ENCODE measurements at places on chromosomes 7 and 10.
A peak's percentile ranks its signal among the peaks of the same experiment; 100 is the strongest.

DNA sequence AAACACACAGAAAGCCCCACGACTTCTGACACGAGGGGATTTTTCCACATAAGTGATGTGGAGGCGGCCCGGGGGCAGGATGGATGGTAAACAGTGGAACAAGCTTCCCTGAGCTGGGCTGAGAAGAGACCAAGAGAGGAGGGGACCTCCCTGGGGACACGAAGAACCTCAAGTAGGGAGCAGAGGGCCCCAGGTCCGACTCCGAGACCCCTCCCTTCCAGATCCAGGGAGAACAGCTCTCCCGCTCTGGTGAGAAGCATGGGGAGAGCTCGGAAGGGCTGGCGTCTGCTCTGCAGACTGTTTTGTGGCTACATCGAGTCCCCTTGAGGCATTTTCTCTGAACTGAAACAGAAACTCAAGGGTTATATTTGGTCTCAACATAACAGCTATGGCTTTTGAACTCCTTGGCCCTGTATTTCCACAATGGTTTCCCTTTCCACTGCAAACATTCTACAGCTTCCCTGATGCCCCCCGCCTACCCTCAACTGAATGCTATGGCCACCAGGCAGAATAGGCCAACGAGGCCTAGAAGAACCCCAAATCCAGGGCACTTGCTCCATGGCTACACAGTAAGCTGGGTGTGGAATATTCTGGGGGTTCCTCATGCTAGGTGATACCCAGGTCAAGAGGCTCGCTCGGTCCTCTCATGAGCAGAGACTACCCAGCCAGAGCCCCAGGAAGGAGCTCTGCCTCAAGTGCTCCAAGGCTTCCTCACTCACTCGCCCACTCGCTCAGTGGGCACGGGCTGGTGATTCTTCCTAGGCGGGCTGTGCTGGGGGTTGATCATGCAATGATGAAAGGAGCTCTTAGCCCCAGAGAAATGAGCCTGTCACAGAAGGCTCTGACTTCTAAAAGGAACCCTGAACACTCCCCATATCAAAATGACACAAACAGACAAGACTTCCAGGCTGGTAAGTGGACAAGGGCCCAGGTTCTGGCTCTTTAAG lies 47.5 kb downstream of the FAM53B start:
- no peak for DNase-seq

DNA sequence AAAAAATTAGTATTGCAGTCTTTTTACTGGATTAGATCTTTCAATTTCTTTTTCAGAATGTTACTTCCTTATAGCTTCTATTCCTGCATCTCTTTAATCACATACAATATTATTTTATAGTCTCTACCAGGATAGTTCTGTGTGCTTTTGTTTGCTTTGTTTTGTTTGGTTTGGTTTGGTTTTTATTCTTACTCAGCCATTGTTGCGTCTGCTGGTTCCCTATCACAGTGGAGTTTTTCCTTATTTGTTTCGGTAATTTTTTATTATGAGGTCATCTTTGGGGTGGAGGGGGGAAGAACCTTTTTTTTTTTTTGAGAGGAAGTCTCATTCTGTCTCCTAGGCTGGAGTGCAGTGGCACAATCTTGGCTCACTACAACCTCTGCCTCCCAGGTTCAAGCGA lies 9.0 kb upstream of the BAIAP2L1 start:
- no peak for DNase-seq

DNA sequence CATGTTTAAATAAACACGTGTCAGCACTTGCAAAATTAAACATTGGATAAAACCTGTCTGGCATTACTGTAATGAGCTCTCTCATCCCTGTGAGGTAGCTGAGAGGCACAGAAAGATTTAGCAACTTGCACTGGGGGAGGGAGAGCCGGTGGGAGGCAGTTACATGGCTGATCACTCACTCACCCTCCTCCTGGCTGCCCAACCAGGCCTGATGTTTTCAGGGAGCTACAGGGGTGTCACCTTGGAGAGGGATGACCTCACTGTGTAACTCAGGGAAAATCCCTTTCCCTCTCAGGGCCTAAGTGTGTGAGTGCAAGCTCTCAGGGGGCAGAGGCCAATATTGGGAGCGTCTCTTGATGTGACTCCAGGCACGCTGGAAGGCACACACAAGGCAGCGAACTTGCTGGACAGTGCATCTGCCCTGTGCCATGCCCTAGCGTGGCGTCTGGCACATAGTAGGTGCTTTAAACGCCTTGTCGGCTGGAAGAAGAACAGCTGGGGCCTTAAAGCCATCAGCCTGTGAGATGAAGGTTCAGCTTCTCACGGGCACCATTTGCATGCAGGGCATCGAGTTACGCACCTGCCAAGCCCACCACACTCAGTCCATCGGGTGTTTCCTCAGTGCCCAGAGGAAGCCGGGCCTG lies 51.1 kb downstream of the ELFN1 start:
- DNase-seq: no peak

GRCh38 chr10:124476043-124476725 lies 14.6 kb downstream of the LHPP start:
- DNase-seq: no peak

- no peak for DNase-seq
Observed at GRCh38 chr7:46072722-46073121, 151.7 kb upstream of the IGFBP3 start.

GRCh38 chr10:129495256-129495655 lies 28.2 kb downstream of the MGMT start:
- DNase-seq: no peak

- no peak for DNase-seq
Observed at GRCh38 chr10:80275756-80276155, 13.7 kb downstream of the MAT1A start.

GRCh38 chr10:116001262-116001857 lies 271.6 kb downstream of the GFRA1 start:
- DNase-seq: no peak

DNA sequence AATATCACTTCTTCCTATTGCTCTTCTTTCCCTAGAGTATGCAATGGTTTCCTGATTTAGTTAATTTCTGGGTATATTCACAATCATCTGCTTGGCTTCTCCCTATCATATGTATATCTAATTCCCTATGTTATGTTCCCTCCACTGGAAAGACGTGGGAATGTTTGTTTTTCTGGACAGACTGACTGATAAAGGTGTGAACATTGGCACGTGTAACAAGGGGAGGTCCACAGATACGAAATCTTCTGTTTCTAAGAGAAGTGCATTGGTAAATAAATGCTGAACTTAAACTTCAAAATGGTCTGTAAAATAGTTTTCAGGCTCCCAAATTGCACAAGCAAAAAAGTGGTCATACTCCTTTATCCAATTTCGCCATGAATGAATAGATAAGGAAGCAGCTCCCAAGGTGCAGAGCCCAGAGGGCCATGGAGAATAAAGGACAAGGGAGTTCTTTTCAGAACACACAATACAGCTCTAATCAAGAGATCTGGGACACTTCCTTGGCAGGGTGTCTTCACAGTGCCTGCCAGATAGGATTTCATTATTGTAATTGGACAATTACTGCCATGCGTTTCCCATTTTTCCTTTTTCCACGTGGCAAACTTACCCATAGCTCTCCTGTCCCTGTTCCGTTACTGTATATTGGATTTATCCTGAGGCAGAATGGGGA lies 141.9 kb downstream of the RNF133 start:
- DNase-seq: no peak

- peak; percentile 28 for DNase-seq
Observed at GRCh38 chr7:112206991-112207592, 597 bp downstream of the ZNF277 start.

DNA sequence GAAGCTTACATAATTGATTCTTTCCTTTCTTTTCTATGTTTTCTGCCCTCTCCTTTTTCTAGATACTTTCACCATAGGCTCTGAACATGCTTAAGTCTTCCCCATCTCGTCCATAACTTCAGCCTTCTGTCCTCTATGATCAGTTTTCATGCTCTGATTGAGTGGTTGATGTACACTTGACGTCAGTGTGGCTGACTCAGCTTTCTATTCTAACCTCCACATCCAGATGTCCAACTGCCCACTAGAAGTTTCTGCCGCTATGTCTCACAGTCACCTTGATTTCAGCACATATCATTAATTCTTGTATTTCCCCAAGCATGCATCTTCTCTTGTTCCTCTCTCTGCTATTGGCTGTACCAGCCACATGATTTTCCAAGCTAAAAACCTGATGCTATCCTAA lies 15.0 kb downstream of the CDK14 start:
- no peak for DNase-seq

GRCh38 chr10:116094356-116094755 lies 178.7 kb downstream of the GFRA1 start:
- DNase-seq: no peak

DNA sequence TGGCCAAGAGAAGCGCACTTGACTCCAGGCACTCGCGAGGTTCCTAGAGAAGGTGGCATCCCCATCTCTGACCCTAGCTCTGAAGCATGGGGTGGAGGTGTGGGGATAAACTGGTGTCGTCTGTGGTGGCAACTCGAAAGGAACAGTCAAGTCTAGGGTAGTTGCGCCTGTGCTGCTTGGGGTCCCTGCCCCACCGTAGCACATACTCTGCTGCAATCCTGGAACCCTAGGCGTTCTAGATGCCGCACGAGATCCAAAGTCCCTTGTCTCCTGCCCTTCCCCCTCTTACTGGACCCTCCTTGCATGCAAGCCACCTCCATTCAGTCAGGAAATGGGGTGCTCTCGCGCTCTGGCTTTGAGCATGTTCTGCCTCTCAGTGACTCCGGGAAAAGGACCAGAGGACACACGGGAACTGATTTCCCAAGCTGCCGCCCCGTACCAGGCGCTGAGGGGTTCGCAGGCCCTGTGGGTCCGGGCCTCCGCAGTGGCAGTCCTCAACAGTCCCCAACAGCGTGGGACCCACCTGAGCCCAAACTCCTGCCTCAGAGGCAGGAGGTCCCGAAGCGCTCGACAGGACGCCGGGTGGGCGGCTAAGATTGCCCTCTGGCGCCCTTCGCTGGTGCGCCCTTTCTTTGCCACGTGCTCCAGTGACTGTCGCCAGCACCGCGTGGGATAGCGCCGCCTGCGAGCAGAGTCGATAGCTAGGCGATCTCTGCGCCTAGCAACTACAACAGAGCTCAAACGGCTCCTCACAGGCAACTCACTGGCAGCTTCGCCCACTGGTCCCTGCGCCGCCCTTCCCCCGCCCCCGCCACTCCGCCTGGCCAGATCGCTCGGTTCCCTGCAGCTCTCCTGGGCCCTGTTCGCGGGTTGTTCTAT lies 452.0 kb downstream of the REEP3 start:
- DNase-seq: no peak

GRCh38 chr7:25849500-25850184 lies 302.4 kb upstream of the NFE2L3 start:
- no peak for DNase-seq

- peak; percentile 25 for DNase-seq
Observed at GRCh38 chr7:19118636-19119371, 1.4 kb upstream of the TWIST1 start.

All from hematopoietic multipotent progenitor cell treated with erythropoietin and hydrocortisone succinate and interleukin-3 and kit ligand, for 6 days (in vitro differentiated cells).